Right atrium auricular region (tissue), 2 donors: ENCODE measurements at places on chromosomes 11 and 22. TPM values are rescaled to one million over a fixed set of nuclear protein-coding genes. Genes with fewer than 3 reads are reported as not detected.

- no peak for DNase-seq
Observed at GRCh38 chr22:27228771-27229170, 571.4 kb downstream of the MIAT start.

GRCh38 chr22:47439643-47440265 is 677.3 kb downstream of the TBC1D22A start:
- DNase-seq = no peak

DNA sequence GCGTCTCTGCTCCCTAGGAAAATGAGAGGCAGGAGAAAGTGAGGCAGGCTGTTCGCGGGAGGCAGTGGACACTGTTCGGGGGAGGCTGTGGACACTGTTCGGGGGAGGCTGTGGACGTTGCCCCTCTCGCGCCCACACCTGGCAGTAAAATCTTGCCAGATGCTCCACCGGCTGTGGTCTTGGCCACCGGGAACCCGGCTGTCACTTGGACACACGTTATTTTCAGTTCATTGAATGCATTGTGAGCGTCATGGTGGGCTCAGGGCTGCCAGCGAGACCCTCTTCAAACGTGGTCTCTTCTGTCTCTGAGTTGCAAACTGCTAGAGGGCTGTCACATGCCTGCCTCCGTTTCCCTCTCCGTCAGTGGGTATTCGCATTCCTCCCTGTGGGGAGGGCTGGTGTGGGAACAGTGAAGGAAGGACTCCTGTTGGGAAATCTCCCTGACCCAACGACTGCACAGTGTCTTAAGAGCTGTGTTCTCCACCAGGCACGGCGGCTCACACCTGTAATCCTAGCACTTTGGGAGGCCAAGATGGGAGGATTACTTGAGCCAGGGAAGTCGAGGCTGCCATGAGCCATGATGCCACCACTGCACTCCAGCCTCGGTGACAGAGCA is 1.4 kb downstream of the PRR5 start:
- DNase-seq = no peak

DNA sequence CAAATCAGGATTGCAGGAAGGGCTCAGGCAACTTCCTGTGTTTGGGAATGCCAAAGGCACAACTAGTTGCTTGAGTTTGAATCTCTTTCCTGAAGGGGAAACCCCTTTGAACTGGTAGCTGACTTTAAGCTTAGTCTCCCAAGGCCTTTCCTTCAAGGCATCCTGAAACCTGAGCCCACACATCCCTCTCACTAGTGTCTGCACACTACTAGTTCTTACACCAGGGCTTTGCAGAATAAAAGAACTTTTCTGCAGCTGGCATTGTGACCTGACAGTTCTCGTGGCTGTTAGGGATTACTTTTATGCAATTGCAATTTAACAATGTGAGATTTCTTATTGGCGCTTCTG is 95.4 kb downstream of the EXT2 start:
- DNase-seq = no peak

DNA sequence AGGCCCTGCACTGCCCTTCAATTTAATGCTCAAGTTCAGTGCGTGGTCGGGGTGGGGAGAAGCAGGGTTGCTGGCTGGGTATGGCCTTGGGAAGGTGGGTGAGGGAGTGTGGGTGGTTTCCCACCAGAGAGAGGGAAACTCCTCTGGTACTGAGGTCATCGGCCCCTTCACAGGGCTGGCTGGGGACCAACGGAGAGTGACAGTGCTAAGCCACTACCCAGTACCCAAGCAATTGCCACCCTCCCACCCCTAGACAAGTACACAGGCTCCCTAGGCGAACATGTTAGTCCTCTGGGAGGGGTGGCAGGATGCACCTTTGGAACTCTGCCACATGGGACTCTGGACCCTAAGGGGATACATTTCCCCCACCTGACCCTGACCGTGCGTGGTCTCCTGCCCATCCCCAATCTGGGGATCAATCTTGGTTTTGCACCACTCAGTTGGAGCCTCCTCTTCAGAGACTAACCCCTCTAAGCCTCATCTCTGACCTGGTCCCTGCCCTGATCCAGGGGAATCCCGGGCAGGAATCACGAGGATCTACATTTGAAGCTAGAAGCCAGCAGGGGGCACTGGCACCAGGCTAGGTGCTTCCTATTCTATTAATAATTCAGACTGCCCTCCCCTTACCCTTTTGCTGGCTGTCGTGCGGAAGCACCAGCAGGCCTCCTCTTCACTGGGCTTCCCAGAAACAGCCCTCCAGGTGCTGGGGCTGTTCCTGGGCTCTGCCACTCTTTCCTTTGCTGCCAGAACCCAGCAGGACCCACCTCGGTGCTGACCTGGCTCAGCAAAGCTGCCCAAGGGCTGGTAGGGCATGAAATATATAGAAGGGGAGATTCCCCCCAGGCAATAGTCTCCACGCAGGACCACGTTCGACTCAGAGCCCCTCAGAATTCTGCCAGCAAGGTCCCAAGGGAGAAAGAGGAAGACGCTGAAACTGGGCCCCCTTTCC is 377.7 kb downstream of the TENM4 start:
- no peak for DNase-seq

GRCh38 chr11:15565880-15566279 is 451.2 kb downstream of the INSC start:
- no peak for DNase-seq

- DNase-seq = no peak
Observed at GRCh38 chr11:8586184-8586583, 7.8 kb downstream of the STK33 start.

Gene RAG2
- total RNA-seq = not detected

Gene UPK3A
- not detected for total RNA-seq

Gene ABTB2
- 27.0 TPM for total RNA-seq
